Left lobe of liver (tissue), 2 donors: ENCODE measurements at places on chromosomes 2 and 18. TPM values are rescaled to one million over a fixed set of nuclear protein-coding genes. Genes with fewer than 3 reads are reported as not detected.

CYP26B1 gene
- total RNA-seq, result 4.4 TPM

BMP10 gene
- total RNA-seq, result 6.1 TPM

GRCh38 chr2:98404556-98405250 lies 40.0 kb upstream of the INPP4A start:
- DNase-seq, result no peak

DNA sequence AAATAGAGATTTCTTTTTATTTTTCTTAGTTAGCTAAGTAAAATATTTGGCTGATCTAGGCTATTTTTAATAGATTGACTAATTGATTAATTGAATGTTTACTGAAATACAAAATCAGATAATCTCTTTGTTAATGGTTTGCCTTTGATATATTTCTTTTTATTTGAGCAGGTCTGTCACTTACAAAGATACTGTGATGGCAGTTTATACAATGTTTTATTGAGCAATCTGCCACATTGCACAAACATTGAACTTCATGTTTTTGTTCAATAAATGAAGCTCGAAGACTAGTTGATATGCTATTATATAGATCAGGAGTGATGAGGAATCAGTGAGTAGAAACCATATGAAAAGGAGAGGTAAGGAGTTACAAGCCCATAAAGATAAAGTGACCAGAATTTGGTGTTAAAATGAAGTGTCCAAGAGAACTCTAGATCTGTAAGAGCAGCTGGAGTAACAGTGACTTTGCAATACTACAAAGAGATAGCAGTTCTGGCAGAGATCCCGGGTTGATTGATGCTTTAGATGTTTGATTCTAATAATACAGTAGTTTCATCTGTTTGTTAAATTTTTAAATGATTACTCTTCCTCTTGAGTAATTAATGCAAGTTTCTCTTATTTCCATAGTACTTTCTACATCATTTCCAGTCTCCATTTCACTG lies 574.2 kb downstream of the CCDC85A start:
- DNase-seq, result no peak
